Psoas muscle (tissue), 8 donors: ENCODE measurements at places on chromosomes 7 and 10. TPM values are rescaled to one million over a fixed set of nuclear protein-coding genes. Genes with fewer than 3 reads are reported as not detected.

DNA sequence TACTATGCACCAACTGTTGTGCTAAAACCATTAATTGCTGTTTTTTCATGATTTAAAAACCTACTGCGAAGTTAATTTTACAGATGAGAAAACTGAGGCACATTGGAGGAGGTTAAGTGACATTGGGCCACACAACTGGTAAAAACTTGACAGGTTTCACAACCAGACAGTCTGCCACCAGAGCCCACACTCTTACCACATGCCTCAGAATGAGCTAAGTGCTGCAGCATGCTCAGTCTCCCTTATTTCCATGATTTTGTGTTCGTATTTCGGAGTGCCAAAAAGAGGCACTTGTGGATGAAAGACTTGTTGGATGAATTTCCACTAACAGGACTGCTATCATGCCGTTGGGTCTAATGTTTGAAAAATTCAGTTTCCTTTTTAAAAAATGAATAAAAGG is 77.4 kb downstream of the PCLO start:
- no peak for DNase-seq

The ACSM6 gene
- polyA plus RNA-seq, result not detected

GRCh38 chr10:34641913-34642558 is 173.1 kb downstream of the PARD3 start:
- DNase-seq, result no peak

The TBRG4 gene
- 90.4 TPM for polyA plus RNA-seq

The EVX1 gene
- not detected for polyA plus RNA-seq

DNA sequence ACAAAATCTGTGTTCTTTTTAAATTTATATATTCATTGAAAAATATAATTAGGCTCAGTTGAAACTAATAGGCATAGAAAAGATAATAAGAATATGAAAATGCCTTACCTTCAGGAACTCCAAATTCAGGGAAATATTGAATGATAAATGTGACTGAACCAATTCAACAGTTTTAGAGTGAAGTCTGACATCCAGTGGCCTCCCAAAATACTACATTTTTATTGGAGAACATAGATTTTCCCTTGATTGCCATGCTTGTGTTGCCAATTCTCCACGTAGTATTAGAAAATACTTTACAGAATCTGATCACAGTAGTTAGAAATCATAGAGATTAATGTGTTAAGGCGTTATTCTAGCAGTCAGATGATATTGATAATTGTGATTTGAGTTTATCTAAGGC is 1246.7 kb downstream of the GATA3 start:
- DNase-seq, result no peak

- DNase-seq, result no peak
These were observed 117.1 kb downstream of the AOAH start for GRCh38 chr7:36606976-36607720.

DNA sequence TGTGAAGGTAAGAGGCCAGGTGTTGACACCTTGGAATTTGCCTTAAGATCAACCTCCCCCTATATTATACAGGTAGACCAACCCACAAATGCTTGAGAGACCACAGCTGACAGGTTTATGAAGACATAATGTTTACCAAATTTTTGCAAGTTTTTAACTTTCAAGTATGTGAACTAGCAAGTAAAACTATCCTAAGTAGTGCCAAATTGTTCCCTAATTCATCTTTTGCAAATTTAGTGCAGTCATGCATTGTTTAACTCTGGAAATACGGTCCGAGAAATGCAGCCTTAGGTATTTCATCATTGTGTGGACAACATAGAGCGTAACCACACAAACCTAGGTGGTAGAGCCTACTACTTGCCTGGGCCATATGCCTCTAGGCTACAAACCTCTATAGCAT is 10.7 kb downstream of the UPP1 start:
- DNase-seq, result no peak

DNA sequence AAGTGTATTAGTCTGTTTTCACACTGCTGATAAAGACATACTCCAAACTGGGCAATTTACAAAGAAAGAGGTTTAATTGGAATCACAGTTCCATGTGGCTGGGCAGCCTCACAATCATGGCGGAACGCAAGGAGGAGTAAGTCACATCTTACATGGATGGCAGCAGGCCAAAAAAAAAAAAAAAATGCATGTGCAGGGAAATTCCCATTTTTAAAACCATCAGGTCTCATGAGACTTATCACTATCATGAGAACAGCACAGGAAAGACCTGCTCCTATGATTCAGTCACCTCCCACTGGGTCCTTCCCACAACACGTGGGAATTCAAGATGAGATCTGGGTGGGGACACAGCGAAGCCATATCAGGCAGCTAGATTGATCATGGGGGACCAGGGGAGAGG is 136.8 kb downstream of the EXOC4 start:
- DNase-seq, result no peak

The CALCR gene
- polyA plus RNA-seq, result 0.34 TPM

The OR2A5 gene
- not detected for polyA plus RNA-seq

GRCh38 chr7:31014826-31015225 is 37.3 kb upstream of the ADCYAP1R1 start:
- DNase-seq, result no peak

GRCh38 chr10:19531324-19531723 is 284.9 kb upstream of the PLXDC2 start:
- no peak for DNase-seq
